ENCODE measurements at places on chromosomes 7 and 10.

DNA sequence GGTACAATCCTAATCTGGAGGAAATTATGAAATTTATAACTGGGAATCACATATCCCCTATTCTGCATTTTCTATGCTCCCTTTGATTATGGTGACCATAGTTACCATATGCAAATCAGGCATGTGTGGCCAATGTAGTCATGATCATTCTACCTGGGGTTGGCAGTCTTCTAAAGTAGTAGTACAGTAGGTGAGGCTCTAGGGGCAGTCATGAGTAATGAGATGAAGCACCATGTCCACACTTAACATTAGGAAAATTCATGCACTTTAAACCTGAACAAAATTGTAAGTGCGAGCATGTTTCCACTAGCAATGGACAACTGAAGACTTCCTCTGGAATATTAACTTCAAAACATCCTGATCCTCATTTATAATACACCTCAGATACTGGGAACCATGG, 545.9 kb downstream of the SUGCT start:
- DNase-seq = no peak

GRCh38 chr7:4659551-4660286, 22.4 kb upstream of the FOXK1 start:
- no peak for DNase-seq

DNA sequence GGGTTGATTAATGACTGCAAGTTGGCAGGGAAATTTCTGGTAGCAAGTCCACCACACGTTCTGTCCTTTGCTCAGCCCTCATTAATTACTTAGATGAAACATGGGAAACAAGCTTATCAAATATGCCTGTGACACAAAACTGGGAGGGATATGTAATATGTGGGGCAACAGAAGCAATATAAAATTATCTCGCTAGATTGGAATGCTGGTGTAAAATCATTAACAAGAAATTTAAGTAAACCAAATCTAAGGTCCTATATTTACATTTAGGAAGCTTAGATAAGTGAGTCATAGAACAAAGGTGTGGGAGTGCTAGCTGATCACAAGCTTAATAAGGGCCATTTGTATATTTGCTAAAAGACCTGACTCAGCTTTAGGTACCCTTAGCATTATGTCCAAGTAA, 23.5 kb downstream of the TRPV5 start:
- no peak for DNase-seq

DNA sequence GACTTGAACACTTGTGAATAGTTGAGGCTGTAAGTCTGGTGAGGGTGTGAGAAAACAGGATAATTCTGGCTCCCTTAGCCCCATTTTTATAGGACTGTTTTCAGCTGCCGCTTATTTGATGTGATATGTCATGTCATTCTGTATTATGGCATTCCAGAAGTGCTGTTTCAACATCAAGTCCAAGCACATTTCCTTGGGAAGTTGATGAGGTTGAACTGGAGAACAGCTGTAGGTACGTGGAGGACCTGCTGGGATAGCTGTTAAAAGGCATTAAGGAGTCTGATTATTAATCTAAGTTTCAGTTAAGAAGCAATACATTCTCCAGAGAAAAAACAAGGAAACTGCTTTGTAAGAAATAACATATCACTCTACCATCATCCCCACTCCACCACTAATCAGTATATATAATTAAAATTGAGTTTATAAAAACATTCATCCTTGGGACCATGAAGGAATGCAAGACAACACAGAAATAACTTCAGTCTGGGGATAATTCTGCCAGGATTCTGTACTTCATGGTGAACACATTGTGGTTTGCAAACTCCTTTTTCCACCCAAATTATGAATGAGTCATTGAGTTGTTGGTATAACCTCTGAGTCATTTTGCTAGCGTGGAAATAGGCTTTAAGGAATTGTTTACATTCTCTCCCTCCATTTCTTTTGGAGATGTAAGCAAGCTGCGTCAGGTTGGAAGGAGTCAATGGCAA, 39.9 kb upstream of the TMEM229A start:
- no peak for DNase-seq

DNA sequence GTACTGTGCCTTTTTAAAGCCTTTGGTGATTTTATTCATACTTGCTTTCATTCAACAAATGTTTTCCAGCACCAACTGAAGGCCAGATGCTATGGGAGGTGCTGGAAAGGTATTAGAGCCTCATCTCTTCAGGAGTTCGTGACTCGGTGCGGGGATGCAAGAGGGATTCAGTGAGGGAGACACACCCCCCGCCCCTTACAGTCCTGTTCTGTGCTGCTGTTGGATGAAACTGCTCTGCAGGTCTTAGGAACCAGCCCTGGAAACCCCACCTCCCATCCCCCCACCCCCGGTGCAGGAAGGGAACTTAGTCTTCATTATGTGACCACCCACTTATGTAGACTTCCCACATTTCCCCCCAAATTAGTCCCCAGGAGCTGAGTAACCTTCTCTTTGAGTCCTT, 110.4 kb downstream of the INSYN2A start:
- DNase-seq = no peak

DNA sequence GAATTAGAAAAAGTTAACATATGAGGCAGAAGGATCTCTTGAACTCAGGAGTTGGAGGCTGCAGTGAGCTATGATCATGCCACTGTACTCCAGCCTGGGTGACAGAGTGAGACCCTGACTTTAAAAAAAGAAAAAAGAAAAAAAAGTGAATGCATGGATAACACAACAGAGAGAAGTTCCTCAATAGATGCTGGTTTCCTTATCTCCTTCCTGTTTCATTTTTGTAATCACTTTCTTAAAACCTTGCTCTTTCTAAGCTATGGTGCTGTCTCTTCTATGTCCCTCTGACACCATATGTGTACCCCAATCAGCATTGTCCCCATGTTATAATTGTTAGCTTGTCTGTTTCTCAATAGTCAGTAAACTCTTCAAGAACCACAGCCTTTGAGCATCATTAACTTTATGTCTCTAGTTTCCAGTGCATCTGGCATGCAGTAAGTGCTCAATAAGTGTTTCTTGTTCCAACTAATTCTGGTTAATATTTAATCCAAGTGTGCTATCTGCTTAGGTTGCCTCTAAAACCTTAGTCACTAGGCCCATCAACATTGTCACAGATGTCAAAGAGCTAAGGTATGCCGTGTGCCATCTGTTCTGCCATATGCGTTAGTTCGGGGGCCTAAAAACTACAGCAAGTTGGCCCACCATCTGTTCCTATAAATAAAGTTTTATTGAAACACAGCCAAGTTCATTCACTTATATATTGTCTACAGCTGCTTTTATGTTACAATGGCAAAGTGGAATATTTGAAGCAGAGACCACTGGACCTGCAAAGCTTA, 36.2 kb downstream of the MPP7 start:
- no peak for DNase-seq

DNA sequence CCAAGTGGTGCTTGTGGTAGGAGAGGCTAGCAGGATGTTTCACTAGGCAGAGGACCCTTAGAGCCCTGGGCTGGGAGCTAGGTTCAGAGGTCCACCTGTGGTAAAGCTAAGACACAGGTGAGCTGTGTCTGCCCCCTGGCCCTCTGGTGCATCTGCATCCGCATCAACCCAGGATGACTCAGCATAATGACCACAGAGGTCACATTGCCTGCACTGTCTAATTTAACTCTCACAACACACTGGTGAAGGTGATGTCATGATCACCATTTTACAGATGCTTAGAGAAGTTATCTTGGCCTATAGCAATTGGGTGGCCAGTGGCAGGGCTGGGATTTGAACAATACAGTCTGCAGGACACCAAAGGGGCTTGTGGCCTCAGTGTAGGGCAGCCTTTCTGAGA, 33.1 kb downstream of the HABP2 start:
- DNase-seq = no peak

GRCh38 chr10:91567815-91568214, 65.1 kb downstream of the PPP1R3C start:
- DNase-seq = no peak

- DNase-seq = no peak
Measured at GRCh38 chr7:28755255-28755654, 202.9 kb downstream of the TRIL start.

DNA sequence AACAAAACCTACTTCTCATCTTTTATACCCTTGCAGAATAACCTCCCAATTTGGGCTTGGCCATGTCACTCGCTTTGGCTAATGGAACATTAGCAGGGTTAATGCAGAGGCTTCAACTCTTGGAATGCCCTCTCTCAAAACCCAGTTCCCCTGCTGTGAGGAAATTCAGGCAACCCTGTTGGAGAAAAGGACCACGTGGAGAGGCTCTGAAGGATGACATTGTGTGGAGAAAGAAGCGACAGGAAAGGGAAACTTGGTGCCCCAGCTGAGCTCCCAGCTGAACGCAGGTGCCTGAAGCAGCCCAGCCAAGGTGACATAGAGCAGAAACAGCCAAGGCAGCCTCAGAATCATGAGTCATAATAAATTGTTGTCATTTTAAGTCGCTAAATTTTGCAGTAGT, 214.2 kb upstream of the GHITM start:
- no peak for DNase-seq

- no peak for DNase-seq
Measured at GRCh38 chr7:27345164-27345887, 102.7 kb downstream of the EVX1 start.

DNA sequence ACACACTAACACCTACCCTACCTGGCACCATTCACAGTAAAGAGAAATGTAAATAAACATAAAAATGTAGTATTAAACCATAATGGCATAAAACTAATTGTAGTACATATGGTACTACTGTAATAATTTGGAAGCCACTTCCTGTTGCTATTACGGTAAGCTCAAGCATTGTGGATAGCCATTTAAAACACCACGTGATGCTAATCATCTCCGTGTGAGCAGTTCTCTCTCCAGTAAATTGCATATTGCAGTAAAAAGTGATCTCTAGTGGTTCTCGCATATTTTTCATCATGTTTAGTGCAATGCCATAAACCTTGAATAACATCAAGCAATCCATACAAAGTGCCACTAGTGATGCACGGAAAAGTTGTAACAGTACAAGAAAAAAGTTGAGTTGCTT, 75.4 kb downstream of the CFTR start:
- DNase-seq = no peak

DNA sequence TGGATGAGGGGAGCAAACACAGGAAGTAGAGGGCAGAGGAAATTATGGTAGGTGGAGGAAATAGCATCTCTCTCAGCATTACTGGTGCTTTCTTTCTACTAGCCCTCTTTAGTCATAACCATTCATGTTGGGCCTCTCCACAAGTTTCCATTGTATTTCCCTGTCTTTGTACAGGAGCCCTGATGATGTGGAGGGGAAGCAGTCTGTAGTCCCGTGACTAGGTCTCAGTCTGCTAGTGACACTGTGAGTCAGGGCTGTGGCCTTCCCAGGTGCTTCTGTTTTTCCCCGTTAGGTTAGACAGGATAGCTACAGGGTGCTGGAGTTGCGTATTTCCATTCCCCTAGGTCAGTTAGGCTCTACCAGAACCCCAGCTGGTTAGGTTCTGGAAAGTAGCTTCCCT, 82.9 kb upstream of the NAMPT start:
- no peak for DNase-seq

- DNase-seq = no peak
Measured at GRCh38 chr10:24834869-24835268, 111.2 kb upstream of the ARHGAP21 start.

GRCh38 chr7:29806995-29807841, 910 bp downstream of the WIPF3 start:
- DNase-seq = no peak

- no peak for DNase-seq
Measured at GRCh38 chr7:2619116-2619515, 12.7 kb upstream of the TTYH3 start.

GRCh38 chr10:28587270-28587969, 54.5 kb downstream of the WAC start:
- DNase-seq = no peak

DNA sequence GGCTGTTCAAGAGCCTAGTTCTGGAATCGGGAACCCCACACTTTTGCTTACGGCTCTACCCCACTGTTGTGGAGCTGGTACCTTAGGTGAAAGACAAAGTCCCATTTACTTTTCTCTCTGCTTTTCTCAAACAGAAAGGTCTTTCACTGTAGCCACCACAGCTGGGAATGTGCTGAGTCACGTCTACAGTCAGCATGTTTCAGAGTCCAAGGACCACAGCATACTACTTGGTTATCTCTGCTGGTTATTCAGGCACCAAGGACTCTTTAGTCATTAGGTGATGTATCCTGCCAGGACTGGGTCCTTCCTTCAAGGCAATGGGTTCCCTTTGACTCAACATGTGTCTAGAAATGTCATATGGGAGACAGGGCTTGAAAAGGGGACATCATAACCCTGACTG, 266.8 kb upstream of the STEAP1 start:
- no peak for DNase-seq

GRCh38 chr10:72328045-72328828, 26.5 kb downstream of the DNAJB12 start:
- DNase-seq = no peak

DNA sequence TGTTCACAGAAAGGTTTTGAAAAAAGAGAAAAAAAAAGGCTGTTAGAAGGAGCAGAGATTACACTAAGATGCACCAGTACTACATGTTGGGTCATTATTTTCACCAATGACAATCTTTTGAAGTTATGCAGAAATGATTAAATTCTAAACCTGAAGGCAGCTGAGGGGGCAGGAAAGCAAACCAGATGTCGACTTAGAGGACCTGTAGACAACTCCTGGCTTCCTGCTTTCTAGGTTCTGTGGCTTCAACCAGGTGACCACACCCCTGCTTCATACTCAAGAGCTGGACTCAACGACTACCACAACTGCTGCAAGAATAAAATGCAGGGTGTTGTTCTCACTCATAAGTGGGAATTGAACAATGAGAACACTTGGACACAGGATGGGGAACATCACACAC, 30.0 kb downstream of the MYOF start:
- no peak for DNase-seq

- DNase-seq = no peak
Measured at GRCh38 chr7:90401989-90402388, 1.3 kb upstream of the CLDN12 start.

- no peak for DNase-seq
Measured at GRCh38 chr10:86341361-86341811, 25.2 kb downstream of the GRID1 start.

DNA sequence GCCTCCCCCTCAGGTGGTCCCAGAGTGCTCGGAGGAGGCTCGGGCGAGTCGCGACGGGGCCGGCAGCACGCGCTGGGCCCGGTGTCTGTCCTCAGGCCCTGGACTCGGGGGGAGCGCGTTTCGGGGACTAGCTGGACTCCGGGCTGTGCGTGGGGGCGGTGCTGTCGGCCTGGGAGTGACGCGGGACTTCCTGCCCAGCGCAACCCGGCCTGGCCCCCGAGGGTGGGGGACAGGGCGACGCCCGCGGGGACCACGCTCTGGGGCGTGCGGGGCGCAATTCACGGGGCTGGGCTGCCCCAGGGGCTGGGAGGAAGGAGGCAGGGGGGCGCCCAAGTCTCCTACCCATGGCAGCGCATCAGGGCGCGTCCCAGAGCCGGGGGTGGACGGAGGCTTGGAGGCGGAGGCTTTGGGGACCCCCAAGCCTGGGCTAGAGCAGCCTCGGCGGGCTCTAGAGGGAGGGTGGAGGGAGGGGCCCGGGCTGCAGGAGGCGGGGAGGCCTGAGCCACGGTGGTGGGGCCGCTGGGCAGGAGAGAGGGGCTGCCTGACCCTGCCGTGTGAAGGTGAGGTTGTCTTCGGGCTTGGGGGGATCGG, 2.3 kb upstream of the VENTX start:
- no peak for DNase-seq
